ENCODE measurements at places on chromosomes 3 and 15.

DNA sequence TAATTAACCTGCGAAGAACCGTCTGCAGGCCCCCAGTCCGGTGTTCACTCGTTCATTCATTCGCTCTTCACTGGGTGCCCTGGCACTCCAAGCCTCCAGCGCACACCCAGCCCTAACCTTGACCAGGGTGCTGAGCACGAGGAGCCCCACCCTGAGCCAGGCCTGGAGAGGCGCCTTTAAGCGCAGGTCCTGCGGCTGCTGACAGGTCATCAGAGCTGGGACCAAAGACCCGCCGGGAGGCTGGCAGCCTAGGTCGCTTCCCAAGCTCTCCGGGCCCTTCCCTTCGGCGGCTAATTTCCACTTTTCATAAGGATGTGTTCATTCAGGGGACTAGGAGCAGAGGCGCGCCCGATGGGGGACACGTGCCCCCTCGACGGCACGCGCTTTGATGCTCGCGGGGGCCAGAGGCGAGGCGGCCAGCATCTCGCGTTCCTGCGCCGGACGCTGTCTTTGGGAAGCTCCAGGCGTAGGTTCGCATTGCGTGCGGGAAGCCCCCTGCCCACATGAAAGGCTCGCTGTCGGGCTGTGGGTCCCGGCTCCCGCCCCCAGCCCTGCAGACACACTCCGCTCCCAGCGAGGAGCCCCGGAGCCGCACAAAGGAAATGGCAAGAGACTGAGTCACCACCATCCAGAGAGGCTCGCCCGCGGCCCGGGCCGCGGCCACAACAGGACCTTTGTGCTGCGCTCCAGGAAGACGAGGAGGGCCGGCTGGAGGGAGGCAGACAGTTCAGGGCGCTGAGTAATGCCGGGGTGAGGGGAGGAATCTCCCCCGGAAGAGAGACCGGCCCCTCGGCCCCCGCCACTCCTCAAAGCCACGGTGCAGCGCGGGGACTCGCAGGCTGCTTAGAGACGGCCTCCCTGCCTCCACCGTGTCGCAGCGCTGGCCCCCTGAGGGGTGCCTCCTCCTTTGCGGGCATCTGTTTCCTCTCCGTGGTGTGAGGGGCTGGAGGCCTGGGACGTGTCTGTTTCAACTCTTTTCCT lies 266.4 kb upstream of the HES1 start:
- no peak for DNase-seq

DNA sequence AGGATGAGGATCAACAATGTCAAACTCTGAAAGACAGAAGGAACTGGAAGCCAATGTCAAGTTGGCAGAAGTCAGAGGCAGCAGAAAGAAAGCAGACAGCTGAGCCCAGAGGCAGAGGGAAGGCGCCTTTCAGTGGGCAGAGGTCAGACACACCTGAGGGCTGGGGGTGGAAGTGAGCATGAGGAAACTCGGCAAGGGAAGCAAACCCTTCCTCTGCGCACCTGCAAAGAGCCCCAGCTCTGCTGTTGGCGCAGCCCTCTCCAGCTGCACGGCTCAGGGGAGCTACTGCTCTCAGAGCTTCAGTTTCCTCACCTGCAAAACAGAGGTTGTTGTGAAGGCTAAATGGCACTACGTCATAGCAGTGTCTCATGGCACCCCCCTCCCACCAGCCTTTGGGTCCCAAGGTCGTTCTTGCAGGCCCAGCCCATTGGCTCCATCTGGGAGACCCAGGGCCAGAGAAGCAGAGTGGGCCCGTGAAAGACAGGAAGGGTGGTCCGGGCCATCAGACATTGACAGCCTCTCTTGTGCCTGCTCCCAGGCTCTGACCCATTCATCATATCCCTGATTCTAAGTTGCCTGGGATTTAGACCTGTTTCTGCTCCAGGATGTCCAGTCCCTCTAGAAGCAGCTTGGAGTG lies 53.3 kb upstream of the SLC6A11 start:
- DNase-seq = no peak

- no peak for DNase-seq
Observed at GRCh38 chr3:138569090-138569489, 25.0 kb downstream of the CEP70 start.

DNA sequence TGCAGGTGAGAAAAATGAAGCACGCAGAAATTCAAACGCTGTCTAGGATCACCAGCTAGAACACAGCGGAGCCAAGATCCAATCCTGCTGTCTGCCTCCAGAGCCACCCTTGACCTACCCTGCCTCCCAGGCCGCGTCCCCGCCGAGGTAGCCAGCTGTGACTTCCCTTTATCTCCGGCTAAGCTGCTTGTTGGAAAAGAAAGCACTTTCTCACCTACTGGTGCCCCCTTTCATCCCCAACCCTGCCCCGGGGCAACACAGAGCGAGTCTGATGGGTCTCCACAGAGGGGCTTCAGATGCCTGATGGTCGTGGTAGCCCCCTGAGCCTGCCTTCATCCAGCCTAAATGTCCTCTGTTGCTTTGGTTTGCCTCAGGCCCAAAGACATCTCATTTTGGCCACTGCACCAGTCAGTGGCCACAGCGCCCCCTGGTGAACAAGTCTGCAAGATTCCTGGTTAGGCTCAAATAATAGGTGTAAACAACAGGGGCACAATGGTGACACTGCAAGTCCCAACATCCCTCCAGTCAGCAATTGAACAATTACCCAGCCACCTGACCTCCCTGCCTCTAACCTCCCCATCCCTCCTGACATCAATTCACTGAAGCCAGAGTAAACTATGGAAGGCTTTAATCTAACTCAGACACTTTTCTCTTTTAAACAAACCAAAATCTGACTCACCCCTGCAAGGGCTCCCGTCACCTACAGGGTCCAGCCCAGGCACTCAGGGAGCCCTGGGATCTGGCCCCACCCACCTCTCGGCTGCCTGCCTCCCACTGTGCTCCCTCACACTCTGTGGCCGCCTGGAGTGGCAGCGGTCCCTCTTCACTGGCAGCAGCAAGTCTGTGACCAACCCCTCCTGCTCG lies 27.3 kb upstream of the BCL2L10 start:
- DNase-seq = peak; percentile 44

- no peak for DNase-seq
Observed at GRCh38 chr3:37099469-37099868, 74.9 kb downstream of the LRRFIP2 start.

GRCh38 chr15:73982222-73982962 lies 9.7 kb downstream of the STOML1 start:
- DNase-seq = no peak

- DNase-seq = no peak
Observed at GRCh38 chr15:38069511-38070011, 135.1 kb downstream of the TMCO5A start.

- no peak for DNase-seq
Observed at GRCh38 chr15:28917791-28918140, 32.0 kb downstream of the APBA2 start.

DNA sequence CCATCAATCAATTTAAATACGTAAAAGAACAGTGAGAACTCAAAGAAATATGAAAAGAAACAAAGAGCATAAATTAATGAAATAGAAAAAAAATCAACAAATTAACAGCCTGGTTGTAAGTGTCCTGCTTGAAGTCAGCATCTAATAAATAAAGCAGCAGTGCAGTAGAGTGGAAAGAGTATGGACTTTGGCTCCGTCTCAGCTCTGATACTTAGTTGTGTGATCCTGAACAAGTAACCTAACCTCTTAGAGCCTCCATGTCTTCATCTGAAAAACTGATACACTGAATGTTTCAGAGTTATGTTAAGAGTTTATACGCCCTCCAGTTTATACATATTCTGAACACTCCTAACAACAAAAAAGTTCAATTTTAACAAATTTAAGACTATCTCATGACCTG lies 44.6 kb downstream of the TFDP2 start:
- no peak for DNase-seq

GRCh38 chr3:185251272-185251671 lies 2.6 kb downstream of the EHHADH start:
- no peak for DNase-seq

DNA sequence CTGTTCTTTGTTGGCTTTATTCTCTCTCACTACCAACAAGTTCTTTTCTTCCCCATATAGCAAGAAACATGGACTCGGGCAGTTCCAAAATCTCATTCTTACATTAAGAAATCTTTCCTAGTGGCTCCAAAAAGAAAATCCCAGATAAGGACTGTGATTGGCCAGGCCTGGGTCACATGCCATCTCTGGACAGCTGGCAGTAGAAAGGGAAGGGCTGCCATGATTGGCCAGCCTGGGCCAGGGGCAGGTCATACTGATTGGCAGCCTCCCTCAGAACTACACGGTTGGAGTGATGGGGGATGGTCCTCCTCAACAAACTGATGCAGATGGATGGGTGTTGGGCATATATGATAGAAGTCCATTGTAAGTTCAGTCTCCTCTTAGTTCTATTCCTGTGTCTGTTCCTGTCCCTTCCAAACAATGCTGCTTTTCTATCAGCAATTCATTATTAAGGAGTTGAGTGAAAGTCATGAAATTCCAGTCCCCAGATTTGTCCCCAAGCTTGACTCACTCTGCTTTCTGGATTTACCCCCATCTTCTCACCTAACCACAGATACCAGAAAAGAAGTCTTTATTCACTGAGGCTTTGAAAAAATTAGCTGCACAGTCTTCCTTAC lies 175.5 kb downstream of the ATG7 start:
- no peak for DNase-seq

DNA sequence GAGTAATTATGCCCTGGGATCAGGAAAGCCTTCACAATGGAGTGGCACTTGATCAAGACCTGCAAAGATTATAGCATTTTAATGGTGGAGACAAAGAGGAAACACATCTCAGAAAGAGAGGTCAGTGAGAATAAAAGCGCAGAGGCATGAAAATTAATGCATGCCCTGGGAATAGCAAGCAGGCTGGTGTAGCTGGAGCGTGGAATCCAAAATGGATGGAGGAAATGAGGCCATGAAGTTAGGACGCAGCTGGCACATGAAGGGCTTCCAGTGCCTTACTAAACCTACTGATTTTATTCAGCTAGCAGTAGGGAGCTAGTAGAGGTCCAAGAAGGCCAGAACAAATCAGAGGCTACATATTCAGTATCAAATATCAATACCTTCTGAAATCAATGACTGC lies 38.1 kb downstream of the TMEM212 start:
- no peak for DNase-seq

GRCh38 chr3:40057077-40057476 lies 247.7 kb downstream of the MYRIP start:
- DNase-seq = no peak

DNA sequence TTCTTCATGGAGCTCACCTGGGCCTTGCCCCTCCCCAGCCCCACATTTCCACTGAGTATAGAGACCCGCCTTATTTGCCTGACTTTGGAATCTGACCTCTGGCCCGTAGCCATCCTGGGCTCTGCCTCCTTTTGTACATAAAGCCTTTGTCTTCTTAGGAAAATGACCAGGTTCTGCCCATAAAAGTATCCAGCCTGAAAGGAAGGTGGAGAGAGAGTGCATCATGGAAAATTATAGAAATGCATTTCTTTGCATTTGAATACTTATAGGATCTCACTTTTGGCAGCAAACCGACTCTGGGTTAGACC lies 3.6 kb upstream of the SH2D7 start:
- no peak for DNase-seq

GRCh38 chr3:36032180-36033047 lies 347.9 kb upstream of the STAC start:
- no peak for DNase-seq

GRCh38 chr3:164658125-164658524 lies 420.2 kb downstream of the SI start:
- DNase-seq = no peak

- DNase-seq = no peak
Observed at GRCh38 chr3:190337301-190337700, 15.1 kb upstream of the CLDN1 start.

DNA sequence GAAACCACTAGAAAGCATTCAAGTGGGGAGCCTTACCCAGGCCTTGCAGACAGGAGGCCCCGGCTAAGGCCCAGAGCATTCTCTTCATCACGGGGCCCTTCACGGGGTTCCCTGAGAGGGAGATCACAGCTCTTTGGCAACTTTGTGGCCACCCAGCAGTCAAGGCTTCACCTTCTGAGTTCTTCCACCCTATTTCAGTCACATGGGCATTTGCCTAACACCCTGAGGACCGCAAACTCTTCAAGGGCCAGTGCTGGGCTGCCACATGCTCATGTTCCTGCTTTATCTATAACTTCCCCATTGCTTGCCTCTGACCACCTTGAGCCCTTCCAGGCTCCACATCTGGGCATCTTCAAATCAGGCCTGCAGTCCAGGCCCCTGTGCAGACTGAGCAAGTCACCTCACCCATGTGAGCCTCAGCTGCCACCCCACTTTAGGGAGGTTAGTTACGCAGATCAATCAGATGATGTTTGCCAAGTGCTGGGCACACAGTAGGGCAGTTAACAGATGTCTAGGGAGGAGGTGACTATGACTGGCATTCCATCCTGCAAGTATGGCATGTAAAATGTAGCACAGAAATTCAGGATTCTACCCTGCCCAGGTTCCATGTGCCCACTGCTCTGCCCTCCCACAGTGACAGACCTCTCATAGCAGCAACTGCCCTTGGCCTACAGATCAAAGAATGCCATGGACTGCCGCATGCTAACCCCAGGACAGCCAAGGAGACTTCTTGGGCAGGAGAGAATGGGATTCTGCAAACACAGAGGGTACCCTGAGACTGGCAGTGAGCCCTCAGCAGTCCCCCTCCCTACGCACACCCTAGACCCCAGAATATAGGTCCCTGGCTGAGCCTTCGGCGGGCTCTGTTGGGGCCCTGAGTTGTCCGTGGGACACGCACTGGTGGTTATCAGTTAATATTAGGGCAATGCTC lies 37.6 kb upstream of the ZNF710 start:
- no peak for DNase-seq

DNA sequence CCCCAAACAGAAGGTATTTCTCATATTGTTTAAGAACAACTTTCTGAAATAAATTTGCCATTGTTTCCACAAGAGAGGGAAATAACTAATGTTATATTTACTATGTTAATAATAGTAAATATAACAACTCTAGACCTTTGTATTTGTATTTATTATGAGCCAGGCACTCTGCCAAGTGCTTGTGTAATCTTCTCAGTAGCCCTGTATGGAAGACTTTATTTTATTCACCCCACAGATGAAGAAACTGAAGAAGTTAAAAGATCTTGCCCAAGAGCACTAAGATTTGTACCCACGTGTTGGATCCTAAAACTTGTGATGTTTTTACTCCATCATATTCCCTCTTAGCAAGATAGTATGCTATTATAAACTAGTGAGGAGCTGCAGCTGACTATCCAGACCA lies 12.0 kb upstream of the GNB4 start:
- DNase-seq = no peak

DNA sequence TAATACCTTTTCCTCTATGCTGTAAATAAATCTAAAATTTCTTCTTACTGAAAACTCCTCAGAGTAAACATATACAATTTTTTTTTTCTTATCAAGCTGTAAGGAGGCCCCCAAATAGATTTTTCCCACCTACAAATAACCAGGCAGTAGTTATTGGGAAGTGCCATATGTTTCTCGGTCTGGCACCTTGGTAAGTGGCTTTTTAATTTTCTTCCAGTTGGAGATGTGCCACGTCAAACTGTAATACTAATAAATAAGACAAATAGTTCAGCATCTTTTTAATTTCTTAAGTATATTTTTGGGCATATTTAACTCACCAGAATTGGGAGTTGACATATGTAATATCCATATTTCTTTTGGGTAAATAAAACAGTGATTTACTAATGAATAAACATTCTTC lies 346.3 kb downstream of the DIPK2A start:
- no peak for DNase-seq
